ENCODE measurements at places on chromosomes 5 and 9.

DNA sequence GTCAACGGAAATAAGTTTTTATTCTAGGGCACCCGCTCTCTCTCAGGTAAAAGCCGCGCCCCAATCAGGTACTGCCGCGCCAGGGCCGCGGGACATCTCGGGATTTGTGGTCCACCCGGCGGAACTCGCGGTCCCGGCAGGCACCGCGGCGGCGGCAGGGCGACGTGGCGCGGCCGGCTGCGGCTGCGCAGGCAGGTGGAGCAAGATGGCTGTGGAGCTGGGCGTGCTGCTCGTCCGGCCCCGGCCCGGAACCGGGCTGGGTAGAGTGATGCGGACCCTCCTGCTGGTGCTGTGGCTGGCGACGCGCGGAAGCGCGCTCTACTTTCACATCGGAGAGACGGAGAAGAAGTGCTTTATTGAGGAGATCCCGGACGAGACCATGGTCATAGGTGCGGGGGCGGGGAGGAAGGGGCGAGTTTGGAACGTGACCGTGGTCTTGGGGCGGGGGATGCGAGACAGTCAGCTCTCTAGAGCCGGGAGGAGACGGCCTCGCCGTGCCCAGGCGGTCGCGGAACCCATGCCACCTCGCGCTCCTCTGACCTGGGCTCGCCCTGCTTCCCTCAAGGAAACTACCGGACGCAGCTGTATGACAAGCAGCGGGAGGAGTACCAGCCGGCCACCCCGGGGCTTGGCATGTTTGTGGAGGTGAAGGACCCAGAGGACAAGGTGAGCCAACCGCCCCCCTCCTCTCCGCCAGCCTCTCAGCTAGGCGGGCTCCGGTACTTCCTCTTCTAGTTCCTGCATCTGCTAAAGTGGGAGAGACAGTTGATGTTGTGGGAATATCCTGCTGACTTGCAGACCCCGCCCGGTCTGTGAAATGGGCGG, at the start of gene TMED9:
Gene TMED9, plus strand, starts transcription at position 194 of the 825 bp plus-strand sequence. Its CDS starts 12 bp downstream, at position 206.
- peak; percentile 80 for DNase-seq

DNA sequence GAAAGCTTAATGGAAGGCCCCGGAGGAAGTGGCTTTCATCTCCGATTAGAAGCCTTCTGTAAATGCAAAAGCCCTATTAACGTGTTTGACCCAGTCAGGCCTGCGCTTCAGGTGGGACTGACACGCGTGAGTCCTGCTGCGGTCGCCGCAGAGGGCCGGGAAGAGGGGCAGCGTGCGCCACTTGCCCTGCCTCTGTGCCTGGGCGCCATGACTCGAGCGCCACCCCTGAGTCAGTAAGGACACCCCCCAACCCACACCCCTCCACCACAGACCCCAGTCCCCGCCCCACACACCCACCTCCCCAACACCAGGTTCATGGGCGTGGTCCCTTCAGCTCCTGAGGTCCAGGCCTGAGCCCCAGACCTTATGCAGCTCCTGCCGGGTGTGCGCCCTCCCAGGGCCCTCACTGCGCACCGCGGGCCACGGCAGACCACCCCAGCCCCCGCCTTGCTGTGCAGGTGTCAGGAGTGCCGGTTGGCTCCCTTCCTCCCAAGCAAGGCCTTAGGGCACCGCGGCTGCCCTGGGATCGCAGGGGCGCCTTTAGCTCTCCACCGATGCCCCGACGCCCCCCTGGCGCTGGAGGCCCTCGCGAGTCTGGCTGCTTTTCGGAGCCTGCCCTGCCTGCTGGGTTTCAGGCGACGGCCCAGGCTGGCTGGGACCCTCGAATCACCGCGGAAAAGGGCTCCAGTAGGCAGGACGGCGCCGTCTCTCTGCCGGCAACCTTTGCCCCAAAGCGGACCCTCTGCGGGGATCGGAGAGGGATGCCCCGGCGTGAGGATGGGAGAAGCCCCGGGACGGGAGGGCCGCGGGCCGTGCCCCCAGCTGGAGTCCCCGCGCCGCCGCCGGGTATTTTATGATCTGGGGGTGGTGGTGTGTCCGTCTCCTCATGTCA, 625 bp upstream of the OLFM1 start:
- no peak for DNase-seq

DNA sequence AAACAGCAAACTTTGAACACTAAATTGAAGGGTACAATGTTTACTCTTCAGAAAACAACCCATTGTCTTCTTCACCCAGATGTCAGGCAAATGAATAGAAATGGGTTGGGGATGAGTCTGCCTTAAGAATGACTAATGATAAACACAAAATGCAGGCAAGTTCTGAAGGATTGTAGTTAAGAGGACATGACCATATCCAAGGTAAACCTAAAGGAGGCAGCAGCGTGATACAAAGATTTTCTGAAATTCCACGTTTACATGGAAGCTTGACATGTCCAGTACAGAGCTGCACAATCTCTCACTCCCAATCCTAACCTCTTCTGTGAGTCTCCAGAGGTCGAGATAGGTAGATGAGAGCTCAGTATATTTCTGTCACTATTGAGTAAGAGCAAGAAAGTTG, 1263.2 kb upstream of the CDH6 start:
- no peak for DNase-seq

DNA sequence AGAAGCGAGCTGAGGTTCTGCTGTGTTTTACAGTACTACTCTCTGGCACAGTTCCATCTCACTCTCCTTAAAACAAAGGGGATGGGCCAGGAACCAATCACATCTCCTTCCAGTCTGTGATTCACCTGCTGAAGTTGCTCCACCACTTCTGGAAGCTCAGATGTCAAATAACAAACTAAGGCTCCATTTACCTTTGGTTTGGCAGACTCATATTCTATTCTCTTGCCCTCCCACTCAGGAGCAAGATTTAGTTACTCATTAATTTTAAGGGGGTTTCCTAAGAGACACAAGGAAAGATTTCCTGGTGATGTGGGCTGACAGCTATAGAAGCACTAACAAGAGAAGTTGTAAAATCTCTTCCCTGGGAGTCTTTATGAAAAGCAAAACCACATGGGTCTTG, 37.8 kb upstream of the KIF2A start:
- DNase-seq: no peak

GRCh38 chr5:167936022-167936421, 355.4 kb upstream of the WWC1 start:
- DNase-seq: no peak

DNA sequence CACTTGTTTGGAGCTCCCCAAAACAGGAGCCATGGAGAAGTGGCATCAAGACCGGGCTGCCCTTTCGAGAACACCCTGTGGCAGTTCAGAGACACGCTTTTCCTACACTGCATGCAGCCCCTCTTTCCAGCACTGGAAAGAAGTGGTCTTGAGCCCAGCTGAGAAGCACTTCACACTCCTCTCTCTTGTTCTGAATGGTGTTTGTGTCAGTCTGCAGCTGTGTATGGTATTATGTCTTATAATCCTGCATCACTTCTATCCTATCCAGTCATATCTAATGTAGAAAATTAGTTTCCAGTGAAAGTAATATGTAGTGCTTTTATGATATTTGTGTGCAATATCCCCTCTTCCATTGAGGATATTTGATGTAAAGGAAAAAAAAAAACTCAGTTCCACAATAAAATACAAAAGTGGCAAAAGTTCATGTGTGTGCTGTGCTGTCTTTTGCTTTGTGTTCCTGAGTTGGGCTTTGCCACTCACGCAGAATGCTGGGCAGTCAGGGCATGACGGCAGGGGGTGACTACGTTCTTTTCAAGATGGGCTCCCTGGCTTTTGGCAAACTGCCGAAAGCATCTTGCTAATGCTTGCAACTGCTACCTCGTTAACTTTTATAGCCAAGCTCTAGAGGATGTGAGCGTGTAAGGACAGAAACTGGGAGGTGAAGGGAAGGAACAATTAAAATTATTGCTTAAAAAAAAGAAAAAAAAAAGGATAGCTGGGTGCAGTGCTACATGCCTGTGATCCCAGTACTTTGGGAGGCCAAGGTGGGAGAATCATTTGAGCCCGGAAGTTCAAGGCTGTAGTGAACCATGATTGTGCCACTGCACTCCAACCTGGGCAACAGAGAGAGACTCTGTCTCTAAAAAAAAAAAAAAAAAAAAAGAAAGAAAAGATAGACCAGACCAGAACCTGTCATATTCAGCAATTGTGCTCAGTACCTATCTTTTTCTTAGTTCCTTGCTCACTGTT, 102.2 kb downstream of the MAP1B start:
- no peak for DNase-seq

Data from T-helper 9 cell (primary cell).